ENCODE measurements at places on chromosomes 3 and 15.

DNA sequence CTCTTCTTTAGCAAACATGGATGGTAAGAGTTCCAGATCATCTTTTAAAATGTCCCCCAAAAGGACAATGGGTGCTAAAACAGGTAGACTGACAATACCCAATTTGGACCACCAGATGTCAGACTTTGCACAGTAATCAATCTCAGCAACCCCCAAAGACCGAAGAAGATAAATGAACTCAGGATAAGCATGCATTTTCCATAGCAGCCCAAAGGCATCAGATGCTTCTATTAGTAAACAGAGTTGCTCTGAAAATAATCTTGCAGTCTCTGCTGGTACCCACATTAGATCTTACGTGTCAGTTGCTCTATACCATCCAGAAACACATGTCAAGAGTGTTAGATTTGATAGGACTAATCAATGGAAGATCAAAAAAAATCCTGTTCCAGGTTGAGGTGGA lies 20.6 kb downstream of the MYH15 start:
- DNase-seq: peak; percentile 46

GRCh38 chr15:56038707-56039106 lies 45.3 kb upstream of the NEDD4 start:
- no peak for DNase-seq

GRCh38 chr3:119856695-119857094 lies 74.8 kb downstream of the NR1I2 start:
- no peak for DNase-seq

- no peak for DNase-seq
Measured at GRCh38 chr15:57053470-57053869, 135.0 kb downstream of the TCF12 start.

- DNase-seq: no peak
Measured at GRCh38 chr3:53590606-53591005, 96.2 kb downstream of the CACNA1D start.

DNA sequence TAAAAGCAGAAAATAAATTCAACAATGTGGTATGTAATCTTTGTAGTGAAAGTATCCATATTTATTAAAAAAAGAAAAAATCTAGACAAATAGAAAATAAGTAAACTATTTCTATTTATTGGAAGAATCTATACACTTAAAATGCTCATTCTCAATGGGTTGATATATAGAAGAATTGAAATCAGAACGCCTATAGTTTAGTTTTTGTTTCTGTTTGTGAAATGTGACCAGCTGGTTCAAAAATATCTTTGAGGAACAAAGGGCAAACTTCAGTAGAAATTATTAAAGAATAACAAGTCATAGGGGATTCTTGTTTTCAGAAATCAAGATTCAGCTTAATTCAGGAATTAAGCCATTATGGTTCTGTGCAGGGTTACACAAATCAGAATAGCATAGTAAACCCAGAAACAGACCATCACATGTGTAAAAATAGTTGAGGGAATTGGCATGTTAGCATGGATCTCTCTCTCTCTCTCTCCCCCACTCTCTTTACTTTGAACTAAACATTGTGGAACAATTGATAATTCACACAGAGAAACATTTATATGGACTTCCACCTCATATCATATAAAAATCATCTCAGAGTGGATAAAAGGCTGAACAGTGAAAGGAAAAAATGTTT lies 134.0 kb downstream of the CHL1 start:
- DNase-seq: no peak

- no peak for DNase-seq
Measured at GRCh38 chr3:4750306-4750968, 228.8 kb upstream of the BHLHE40 start.

GRCh38 chr3:152258448-152259393 lies 10.0 kb upstream of the MBNL1 start:
- no peak for DNase-seq

DNA sequence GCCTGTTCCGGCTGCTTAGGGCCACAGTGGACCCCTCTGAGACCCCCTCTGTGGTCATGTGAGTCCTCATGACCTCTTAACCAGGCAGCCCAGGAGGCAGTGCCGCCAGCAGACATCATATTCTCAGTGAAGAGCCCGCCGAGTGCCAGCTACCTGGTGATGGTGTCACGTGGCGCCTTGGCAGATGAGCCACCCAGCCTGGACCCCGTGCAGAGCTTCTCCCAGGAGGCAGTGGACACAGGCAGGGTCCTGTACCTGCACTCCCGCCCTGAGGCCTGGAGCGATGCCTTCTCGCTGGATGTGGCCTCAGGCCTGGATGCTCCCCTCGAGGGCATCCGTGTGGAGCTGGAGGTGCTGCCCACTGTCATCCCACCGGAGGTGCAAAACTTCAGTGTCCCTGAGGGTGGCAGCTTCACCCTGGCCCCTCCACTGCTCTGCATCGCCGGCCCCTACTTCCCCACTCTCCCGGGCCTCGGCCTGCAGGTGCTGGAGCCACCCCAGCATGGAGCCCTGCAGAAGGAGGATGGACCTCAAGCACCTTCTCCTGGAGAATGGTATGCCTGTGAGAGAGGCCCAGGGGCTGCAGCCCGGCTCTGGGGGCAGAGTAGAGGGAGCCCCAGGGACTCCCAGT lies 176.1 kb downstream of the TBC1D2B start:
- no peak for DNase-seq

GRCh38 chr3:17243621-17244020 lies 358.9 kb downstream of the PLCL2 start:
- no peak for DNase-seq

DNA sequence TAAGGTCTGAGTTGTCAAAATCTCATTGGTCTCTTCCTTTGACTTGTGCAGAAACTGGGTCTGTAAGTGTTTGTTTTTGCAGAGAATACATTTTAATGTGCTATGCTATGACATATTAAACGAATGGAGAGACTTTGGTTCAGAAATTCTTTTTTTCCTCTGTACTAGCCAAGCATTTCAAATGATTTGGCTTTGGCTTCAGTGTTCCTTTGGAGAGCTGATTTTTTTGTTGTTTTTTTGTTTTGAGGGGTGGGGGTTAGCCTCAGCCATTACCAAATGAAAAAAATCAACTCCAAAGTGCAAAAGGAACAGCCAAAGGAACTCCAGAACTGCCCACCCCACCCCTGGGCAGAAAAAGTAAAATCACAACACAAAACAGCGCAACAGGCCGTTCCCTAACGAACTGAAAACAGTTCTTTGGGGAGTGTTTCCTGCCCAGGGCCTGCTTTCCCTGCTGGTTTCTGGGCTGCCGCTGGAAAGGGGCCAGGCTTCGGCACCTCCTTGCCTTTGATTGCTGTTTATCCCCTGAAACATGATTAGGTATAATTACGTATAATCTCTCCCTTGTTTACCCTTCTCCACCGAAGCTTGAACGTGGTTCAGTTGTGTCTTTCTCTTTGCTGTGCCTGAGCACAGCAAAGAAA lies 57.6 kb upstream of the NEO1 start:
- DNase-seq: peak; percentile 93

Measured in NCI-H1105 (cell line).